ENCODE measurements at places on chromosomes 11 and 22.

DNA sequence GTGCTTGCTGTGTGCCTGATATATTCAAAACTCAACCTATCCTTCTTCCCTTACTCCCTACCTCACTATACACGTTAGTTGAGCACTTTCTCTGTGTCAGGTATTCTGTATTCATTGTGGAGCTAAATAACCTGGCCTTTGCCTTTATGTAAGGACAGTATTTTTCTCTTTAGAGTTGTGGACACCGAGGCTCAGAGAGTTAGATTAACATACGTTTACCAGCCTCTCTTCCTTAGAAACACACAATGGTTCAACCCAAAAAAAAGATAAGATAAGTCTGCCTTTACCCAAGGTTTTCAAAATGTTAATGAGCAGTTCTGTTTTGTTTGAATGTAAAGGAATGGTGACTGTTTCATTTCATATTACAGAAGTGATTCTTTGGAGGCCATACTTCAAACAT lies 45.0 kb downstream of the CBL start:
- H3K27me3 ChIP-seq, result no peaks in the 10 kb centered on the region
- H3K36me3 ChIP-seq, result no peaks in the 10 kb centered on the region
- DNase-seq, result no peak
- no peaks in the 10 kb centered on the region for H3K4me1 ChIP-seq
- H3K4me3 ChIP-seq, result no peak overlapping the region

DNA sequence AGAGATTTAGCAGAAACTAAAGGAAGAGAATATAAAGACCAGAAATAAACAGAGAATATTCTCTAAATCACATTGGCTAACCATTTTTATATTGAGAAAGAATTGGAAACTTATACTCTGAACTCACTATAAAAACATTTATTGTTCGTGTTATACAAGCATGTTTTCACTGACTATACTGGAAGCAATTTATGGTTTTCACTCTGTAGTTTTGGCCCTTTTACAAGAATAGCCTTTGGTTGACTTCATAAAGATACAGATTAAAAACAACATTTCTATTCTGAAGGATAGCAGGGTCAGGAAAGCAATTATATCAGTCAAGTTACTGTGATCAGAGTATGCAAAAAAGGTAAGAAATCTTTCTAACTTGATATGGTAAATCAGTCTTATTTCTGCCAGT lies 965.7 kb upstream of the FAT3 start:
- no peaks in the 10 kb centered on the region for H3K4me1 ChIP-seq
- no peaks in the 10 kb centered on the region for H3K27me3 ChIP-seq
- DNase-seq, result no peak
- no peak overlapping the region for H3K4me3 ChIP-seq
- no peak overlapping the region for H3K27ac ChIP-seq

- H3K27ac ChIP-seq, result no peak overlapping the region
- H3K36me3 ChIP-seq, result no peaks in the 10 kb centered on the region
- H3K4me3 ChIP-seq, result no peak overlapping the region
- DNase-seq, result no peak
Observed at GRCh38 chr11:115180272-115180671, 323.9 kb downstream of the CADM1 start.

GRCh38 chr11:116791002-116791812 lies 472 bp downstream of the APOA5 start:
- H3K4me3 ChIP-seq, result peak overlapping the region; percentile 53
- H3K27me3 ChIP-seq, result no peaks in the 10 kb centered on the region
- peaks cover 12% of the 10 kb centered on the region for H3K4me1 ChIP-seq
- no peaks in the 10 kb centered on the region for H3K36me3 ChIP-seq
- DNase-seq, result peak; percentile 32

- no peak for DNase-seq
- no peaks in the 10 kb centered on the region for H3K36me3 ChIP-seq
- no peaks in the 10 kb centered on the region for H3K4me1 ChIP-seq
- no peak overlapping the region for H3K4me3 ChIP-seq
Observed at GRCh38 chr11:58318532-58318931, 40.3 kb downstream of the OR5B17 start.

Measured in thoracic aorta (tissue), 2 donors.